ENCODE measurements at places on chromosomes 1 and 21.

DNA sequence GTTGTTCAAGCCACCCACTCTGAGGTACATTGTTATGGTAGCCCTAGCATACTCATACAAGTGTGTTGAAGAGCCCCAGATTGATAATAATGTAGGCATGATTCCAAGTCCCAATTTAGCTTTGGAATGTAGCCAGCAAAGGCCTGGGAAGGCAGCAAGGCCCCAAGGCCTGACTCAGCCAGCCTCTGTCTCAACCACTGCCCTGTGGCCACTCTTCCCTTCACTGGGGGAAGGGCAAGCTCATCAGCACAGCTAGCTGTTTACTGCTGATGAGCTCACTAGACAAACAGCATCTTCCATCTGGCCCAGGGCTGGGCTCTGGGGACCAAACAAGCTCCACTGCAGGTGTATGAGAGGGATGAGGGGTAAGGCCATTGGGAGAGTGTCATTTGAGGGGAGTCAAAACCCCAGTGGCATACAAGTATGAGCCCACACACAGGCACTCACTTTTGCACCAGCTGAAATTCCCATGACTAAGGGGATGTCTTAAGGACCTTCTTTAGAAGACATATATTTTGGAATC lies 2.2 kb upstream of the IRF6 start:
- DNase-seq: no peak

DNA sequence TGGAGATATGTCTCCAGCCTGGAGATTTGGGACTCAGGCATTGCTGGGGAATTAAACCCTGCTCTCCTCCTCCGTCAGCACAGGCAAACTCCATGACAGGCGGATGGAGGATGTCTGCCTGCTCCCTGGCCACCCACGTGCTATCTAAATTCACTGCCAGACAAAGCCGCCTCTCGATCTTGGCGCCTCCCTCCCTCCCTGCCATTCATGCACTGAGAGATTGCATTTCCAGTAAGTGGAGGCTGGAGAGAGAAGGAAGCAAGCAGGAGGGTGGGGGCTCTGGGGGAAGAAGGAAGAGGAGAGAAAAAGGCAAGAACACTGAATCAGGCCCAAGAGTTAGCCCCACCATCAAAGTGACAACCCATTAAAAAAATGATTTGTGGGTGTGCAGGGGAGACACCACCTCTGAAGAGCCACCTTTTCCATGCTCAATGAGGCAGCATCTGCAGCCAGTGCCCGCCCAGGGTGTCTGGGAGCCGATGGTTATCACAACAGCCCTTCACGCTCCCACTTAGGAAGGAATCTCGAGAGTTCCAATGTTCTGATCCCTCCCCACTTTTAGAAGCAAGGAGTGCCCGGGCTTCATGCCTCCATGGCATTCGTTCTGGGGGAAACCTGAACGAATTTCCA lies 183.0 kb downstream of the HIVEP3 start:
- no peak for DNase-seq

DNA sequence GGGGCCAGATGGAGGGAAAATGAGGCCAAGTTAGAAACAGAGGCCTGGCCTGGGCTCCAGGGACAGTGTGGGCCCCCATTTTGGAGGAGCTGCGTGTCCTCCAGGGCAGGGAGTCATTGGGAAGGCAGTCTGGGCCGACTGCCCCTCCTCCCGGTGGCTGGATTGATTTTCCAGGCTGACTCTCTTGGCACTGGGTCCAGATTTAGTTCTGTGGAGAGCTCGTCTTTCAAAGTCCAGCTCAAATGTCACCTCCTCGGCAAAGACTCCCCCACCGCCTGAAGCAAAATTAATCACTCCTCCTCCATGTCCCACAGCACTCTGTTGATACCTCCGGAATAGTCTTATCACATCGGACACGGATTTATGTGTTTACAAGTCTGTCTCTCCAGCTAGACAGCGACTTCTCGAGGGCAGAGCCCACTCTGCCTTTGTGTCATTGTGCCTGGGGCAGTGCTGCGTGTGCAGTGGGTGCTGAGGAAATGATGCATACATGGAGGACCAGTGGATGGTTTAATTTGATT lies 175.1 kb downstream of the CAMTA1 start:
- DNase-seq: no peak

DNA sequence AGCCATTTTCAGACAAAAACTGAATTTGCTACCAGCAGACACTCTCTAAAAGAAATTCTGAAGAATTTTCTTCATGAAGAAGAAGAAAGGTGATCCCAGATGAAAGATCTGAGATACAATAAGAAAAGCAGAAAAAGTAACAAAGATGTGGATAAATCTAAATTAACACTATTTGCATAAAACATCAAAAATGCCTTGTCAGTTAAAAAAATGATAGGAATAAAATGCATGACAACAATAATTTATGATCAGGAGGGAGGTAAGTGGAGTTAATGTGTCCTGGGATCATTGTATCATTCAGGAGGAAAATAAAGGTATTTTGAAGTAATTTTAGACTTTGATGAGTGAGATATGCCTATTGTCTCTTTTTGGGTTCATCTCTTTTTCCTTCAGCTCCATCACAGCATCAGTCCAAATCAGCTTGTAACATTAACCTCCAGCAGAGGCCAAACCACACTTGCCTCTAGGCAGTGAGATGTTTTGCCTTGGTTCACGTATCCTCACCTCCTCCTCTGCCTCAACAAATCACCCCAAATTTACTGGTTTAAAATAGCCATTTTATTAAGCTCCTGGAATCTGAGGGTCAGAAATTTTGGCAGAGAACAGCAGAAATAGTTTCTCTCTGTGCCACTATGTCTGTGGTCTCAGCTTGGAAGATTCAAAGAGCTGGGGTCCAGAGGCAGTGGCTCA lies 76.9 kb upstream of the HIVEP3 start:
- DNase-seq: no peak

GRCh38 chr1:9859281-9860014 lies 35.7 kb upstream of the CLSTN1 start:
- DNase-seq: peak; percentile 27

- DNase-seq: no peak
Measured at GRCh38 chr1:8461351-8462110, 143.6 kb downstream of the SLC45A1 start.

DNA sequence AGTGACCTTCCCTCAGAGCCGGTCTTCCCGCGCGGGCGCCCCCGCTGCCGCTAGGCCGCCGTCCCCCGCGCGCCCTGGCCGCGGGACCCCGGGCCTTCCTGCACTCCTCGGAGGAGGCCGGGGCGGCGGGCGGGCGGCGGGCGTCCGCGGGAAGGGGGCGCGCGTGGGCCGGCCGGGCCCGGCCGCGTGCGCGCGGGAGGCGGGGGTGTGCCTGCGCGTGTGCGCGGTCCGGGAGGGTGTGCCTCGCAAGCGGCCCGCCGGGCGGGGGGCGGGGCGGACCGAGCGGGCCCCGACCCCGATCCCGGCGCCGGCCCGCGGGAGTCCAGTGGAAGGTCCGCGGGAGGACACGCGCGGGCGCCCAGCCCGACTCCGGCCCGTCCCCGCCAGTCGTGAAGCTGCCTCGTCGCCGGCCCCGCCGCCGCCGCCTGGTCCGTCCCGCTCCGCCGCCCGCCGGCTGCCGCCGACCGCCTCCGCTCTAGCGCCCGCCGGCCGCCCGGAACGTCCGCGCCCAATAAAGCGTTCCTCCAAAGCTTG lies 438 bp downstream of the MRPS6 start:
- peak; percentile 49 for DNase-seq

DNA sequence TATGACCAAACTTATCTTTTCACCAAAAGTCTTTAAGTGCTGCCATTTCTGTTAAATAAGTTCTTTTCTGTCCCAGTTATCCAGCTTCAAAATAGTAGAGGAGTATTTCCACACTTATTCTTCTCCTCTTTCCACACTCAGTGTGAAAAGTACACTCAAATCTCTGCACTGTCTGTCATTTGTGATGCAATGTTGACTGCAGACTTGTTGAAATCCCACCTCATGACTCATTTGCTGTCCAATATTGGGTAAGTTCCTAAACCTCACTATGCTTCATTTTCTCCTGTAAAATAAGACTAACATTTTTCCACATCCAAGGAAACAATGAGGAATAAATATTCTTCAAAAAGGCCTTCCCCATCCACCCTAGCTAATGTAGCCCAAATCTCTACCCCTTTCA lies 17.5 kb downstream of the LRRIQ3 start:
- peak; percentile 7 for DNase-seq

GRCh38 chr1:99603699-99604560 lies 42.0 kb upstream of the PALMD start:
- DNase-seq: no peak

DNA sequence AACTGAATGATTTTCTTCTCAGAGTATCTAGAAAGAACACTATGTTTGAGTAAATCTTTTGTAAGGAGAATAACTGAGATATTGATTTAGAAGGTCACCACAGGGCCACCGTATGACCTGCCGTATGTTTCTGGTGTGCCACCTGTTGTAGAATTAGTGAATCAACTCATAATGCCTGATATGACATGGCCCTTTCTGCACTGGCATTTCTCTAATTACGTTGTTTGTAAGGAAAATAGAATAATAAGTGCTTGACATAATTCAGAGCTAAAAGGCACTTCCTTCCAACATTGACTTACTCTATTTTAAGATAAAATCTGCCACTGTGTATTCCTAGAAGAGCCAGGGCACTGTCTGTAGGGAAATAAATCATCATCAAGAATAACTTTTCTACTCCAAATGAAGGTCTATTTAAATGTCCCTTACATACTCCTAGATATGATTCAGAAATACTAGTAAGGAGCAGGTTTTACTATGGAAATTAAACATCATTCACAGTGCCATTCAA lies 101.7 kb downstream of the PHTF1 start:
- no peak for DNase-seq

- DNase-seq: no peak
Measured at GRCh38 chr1:165169729-165170128, 186.8 kb downstream of the LMX1A start.

- no peak for DNase-seq
Measured at GRCh38 chr21:40631211-40631610, 215.7 kb downstream of the DSCAM start.

- DNase-seq: peak; percentile 57
Measured at GRCh38 chr1:204941421-204942338, 71.0 kb downstream of the NFASC start.

GRCh38 chr1:100076744-100077143 lies 56.0 kb downstream of the SASS6 start:
- no peak for DNase-seq

DNA sequence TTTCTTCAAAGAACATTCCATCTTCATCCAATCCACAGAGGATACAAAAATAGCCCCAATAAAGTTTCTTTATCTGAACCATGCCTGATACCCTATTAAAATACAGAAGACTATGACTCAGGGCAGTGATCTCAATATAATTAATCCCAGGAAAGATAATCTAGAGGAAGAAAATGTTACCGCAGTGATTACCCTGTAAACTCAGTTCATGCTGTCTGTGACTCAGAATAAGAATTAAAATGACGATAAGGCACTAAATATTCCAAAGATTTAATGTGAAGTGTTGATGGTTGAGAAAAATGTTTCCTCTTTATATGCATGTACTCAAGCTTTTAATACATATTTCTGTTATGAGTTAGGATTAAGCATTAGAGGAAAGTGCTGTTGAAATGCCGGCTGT lies 88.6 kb upstream of the LYPLAL1 start:
- DNase-seq: no peak

DNA sequence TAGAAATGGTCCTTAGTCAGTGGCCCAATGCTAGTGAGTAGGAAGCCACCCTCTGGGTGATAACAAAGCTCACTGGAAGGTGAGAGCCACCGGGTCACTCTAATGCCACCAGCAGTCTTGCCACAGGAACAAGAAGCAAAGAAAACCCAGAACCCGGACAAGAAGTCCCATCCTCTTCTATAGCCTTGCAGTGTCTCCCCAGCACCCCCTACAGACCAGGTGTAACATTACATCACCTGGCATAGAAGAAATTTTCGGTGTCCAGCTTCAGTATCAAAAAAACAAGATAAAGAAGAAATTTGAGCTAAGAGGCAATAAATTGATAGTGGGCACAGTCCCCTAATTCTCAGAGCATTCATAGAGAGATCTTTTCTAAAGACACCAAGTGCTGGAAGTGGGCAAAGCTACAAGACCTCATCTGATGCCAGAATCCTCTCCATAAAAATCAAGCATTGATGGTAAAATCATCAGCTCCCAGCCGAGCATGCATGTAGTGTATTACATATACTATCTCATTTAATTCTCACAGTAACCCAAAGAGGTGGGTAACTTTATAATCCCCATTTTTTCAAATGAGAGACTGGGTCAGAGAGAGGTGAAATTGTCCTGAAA lies 491.0 kb downstream of the MATN1 start:
- peak; percentile 11 for DNase-seq

- no peak for DNase-seq
Measured at GRCh38 chr1:213123536-213123935, 72.5 kb downstream of the RPS6KC1 start.

GRCh38 chr1:46749921-46750404 lies 31.0 kb upstream of the EFCAB14 start:
- no peak for DNase-seq

DNA sequence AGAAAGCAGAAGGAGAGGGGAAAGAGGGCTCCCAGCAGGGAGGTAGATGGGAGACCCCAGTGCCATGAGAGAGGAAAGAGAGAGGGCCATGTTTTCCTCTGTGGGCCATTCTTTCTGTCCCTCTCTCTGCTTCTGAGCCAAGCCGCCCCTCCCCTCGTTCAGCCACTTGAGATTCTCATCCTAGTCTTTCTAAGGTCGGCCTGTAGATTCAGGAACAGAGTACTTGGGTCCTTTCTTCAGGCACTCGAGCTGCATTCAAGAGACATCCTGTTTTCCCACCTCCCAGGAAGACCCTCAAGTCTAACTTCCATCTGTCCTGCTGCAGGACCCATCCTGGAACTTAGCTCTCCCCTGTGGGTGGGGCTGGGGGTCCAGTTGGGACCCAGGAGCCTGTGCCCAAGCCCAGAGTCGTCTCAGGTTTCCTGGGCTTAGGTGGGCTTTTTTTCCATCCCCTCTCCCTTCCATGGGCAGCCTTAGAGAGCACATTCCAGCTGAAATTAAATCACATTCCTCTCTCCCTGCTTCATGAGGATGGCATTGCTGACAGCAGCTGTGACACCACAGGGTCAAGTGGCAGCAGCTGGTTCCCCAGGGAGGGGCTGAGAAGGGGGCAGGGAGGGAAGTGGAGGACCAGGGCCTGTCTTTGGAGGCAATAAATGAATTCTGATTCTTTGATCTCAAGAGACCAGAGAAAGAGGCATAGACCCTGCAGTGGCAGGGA lies 13.0 kb downstream of the NES start:
- no peak for DNase-seq

DNA sequence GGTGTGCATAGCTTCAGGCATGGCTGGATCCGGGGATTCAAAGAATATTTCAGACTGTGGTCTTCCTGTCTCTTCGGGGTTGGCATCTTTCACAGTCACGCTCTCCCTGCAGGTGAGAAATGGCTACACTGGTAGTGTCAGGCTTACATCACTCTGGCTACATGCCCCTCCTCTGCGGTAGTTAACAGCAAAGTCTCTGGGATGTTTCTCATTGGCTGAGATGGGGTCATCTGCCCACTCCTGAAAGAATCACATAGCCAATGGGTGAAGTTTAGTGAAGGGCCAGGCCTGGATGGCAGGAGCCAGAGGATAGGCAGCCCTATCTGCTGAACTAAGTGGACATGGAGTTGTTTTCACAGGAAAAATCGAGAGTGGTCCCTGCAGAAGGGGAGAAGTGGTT lies 356.5 kb downstream of the MATN1 start:
- no peak for DNase-seq

GRCh38 chr1:236332092-236332758 lies 50.5 kb upstream of the ERO1B start:
- no peak for DNase-seq

- no peak for DNase-seq
Measured at GRCh38 chr1:6586404-6586816, 6.6 kb downstream of the ZBTB48 start.

- no peak for DNase-seq
Measured at GRCh38 chr1:212943393-212943710, 7.0 kb upstream of the VASH2 start.
